ENCODE measurements at places on chromosomes 12 and 14.
A peak's percentile ranks its signal among the peaks of the same experiment; 100 is the strongest.

GRCh38 chr14:99664937-99665273 is 19.2 kb upstream of the CYP46A1 start:
- peaks cover 10% of the 10 kb centered on the region for H3K27me3 ChIP-seq
- no peak overlapping the region for H3K4me3 ChIP-seq
- no peak for DNase-seq
- H3K27ac ChIP-seq, result no peak overlapping the region

GRCh38 chr12:131012279-131013069 is 58.8 kb downstream of the ADGRD1 start:
- no peaks in the 10 kb centered on the region for H3K27me3 ChIP-seq
- H3K27ac ChIP-seq, result no peak overlapping the region
- H3K4me3 ChIP-seq, result no peak overlapping the region
- DNase-seq, result no peak
- no peaks in the 10 kb centered on the region for H3K36me3 ChIP-seq
- H3K4me1 ChIP-seq, result no peaks in the 10 kb centered on the region

DNA sequence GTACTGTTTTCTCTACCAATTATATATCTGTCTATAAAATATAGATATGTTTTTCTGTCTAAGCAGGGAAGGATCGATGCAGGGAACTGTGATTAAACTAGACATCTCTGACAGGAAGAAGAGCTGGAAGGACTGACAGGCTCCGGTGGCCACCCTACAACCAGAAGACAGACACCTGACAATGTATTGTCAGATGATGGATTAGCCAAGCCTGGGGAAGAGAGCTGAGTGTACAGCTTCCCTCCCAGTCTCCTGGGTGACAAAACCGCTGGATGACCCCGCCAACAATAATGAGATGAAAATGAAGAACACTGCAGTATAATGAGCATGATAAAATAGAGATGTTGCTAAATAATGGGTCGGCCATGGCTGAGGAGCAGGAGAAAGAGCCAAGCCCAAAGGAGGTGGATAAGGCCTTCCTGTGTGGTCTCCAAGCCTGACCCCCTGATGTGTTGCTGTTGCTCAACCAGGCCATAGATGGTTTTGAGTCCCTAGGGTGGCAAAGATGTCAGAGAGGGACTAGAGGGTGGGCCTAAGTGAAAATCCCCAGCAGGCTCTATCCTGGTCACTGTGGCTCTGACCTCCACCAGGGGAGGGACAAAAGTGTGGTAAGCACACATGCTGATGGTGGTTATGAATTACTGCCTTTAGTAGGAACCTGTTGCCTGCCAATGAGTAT is 28.2 kb downstream of the DHRS2 start:
- H3K27me3 ChIP-seq, result no peaks in the 10 kb centered on the region
- DNase-seq, result no peak
- no peak overlapping the region for H3K27ac ChIP-seq

- no peak overlapping the region for H3K27ac ChIP-seq
- peaks cover 6% of the 10 kb centered on the region for H3K4me1 ChIP-seq
- DNase-seq, result no peak
- H3K4me3 ChIP-seq, result no peak overlapping the region
Measured at GRCh38 chr14:23864861-23865260, 88.7 kb upstream of the DHRS4 start.

GRCh38 chr12:132561427-132562156 is 48.8 kb downstream of the LRCOL1 start:
- H3K27ac ChIP-seq, result no peak overlapping the region
- H3K27me3 ChIP-seq, result no peaks in the 10 kb centered on the region
- H3K4me1 ChIP-seq, result peaks cover 5% of the 10 kb centered on the region
- H3K36me3 ChIP-seq, result no peaks in the 10 kb centered on the region
- DNase-seq, result no peak
- no peak overlapping the region for H3K4me3 ChIP-seq

- no peak overlapping the region for H3K4me3 ChIP-seq
- H3K27ac ChIP-seq, result no peak overlapping the region
- no peaks in the 10 kb centered on the region for H3K4me1 ChIP-seq
Measured at GRCh38 chr12:111529424-111530368, 69.4 kb downstream of the ATXN2 start.

GRCh38 chr12:26821212-26821701 is 11.7 kb downstream of the ITPR2 start:
- H3K4me1 ChIP-seq, result peaks cover 28% of the 10 kb centered on the region
- peak overlapping the region; percentile 19 for H3K4me3 ChIP-seq
- H3K27ac ChIP-seq, result peak overlapping the region; percentile 75
- no peaks in the 10 kb centered on the region for H3K27me3 ChIP-seq
- no peaks in the 10 kb centered on the region for H3K36me3 ChIP-seq
- DNase-seq, result peak; percentile 69

DNA sequence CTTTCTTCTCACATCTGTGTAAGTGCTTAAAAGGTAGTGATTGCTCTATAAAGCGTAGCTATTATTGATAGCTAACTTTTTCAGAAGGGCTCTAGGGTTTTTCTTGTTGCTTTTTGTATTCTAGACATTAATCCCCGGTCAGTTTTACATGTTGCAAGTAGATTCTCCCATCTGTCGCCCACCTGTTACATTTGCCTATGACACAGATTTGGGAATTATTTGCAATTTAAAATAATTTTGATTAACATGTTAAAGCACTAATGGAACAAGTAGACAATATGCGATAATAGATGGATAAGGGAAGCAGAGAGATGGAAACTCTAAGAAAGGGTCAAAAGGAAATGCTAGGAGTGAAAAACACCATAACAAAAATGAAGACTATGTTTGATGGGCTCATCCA is 44.5 kb downstream of the DIO3 start:
- peaks cover 11% of the 10 kb centered on the region for H3K27me3 ChIP-seq
- no peak for DNase-seq
- H3K27ac ChIP-seq, result no peak overlapping the region

- no peaks in the 10 kb centered on the region for H3K27me3 ChIP-seq
- no peaks in the 10 kb centered on the region for H3K36me3 ChIP-seq
- H3K27ac ChIP-seq, result no peak overlapping the region
- no peak for DNase-seq
- H3K4me1 ChIP-seq, result no peaks in the 10 kb centered on the region
- H3K4me3 ChIP-seq, result no peak overlapping the region
Measured at GRCh38 chr14:89267656-89268055, 149.4 kb downstream of the FOXN3 start.

DNA sequence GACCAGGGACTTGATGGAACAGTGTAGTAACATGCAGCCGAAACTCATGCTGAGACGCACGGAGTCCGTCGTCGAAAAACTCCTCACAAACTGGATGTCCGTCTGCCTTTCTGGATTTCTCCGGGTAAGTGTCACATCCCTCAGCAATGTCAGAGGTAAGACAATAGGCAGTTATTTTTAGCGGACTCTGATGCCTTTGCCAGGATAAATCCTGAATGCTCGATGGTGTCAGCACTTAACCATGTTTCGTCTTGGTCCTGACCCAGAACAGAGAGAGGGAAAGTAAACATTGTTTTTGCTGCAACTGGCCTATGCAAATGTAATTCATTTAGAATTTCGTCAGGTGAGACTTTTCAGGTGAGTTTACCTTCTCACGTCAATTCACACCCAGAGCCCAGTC is 112.3 kb downstream of the PLXNC1 start:
- H3K4me3 ChIP-seq, result no peak overlapping the region
- no peaks in the 10 kb centered on the region for H3K4me1 ChIP-seq
- no peak for DNase-seq
- no peaks in the 10 kb centered on the region for H3K36me3 ChIP-seq
- no peak overlapping the region for H3K27ac ChIP-seq
- H3K27me3 ChIP-seq, result peaks cover 6% of the 10 kb centered on the region

- DNase-seq, result no peak
- no peaks in the 10 kb centered on the region for H3K36me3 ChIP-seq
- H3K27ac ChIP-seq, result no peak overlapping the region
- H3K4me1 ChIP-seq, result no peaks in the 10 kb centered on the region
- H3K27me3 ChIP-seq, result no peaks in the 10 kb centered on the region
Measured at GRCh38 chr14:21626491-21627230, 8.1 kb downstream of the OR10G2 start.

- H3K4me1 ChIP-seq, result no peaks in the 10 kb centered on the region
- H3K4me3 ChIP-seq, result no peak overlapping the region
- no peaks in the 10 kb centered on the region for H3K27me3 ChIP-seq
- no peak for DNase-seq
- no peaks in the 10 kb centered on the region for H3K36me3 ChIP-seq
- H3K27ac ChIP-seq, result no peak overlapping the region
Measured at GRCh38 chr12:41339784-41340183, 151.7 kb downstream of the PDZRN4 start.

- no peaks in the 10 kb centered on the region for H3K36me3 ChIP-seq
- no peak overlapping the region for H3K4me3 ChIP-seq
- H3K27me3 ChIP-seq, result peaks cover 2% of the 10 kb centered on the region
- no peaks in the 10 kb centered on the region for H3K4me1 ChIP-seq
Measured at GRCh38 chr12:65055859-65056258, 65.2 kb downstream of the WIF1 start.

- DNase-seq, result no peak
- H3K4me3 ChIP-seq, result no peak overlapping the region
- H3K27ac ChIP-seq, result no peak overlapping the region
- no peaks in the 10 kb centered on the region for H3K27me3 ChIP-seq
Measured at GRCh38 chr12:117119592-117120198, 20.5 kb upstream of the TESC start.

DNA sequence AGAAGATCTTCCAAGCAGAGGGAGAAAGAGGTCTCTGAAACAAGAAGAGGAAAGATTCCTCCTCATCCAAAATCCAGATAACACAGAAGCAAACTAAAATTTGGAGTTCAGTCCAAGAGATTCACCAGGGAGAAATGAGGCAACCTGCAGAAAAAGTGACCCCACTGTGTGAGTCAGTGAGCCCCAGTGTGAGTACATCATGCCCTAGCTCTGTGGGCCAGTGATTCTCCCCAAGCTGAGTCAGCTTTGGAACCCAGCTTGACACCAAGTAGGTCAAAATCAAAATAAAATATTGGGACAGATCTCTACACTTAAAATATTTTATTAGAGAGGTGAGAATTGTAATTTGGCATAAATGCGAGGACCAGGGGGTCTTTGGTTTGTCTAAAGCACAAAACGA is 17.2 kb downstream of the CLEC2B start:
- H3K27me3 ChIP-seq, result no peaks in the 10 kb centered on the region
- H3K27ac ChIP-seq, result no peak overlapping the region
- no peak overlapping the region for H3K4me3 ChIP-seq
- no peaks in the 10 kb centered on the region for H3K36me3 ChIP-seq

DNA sequence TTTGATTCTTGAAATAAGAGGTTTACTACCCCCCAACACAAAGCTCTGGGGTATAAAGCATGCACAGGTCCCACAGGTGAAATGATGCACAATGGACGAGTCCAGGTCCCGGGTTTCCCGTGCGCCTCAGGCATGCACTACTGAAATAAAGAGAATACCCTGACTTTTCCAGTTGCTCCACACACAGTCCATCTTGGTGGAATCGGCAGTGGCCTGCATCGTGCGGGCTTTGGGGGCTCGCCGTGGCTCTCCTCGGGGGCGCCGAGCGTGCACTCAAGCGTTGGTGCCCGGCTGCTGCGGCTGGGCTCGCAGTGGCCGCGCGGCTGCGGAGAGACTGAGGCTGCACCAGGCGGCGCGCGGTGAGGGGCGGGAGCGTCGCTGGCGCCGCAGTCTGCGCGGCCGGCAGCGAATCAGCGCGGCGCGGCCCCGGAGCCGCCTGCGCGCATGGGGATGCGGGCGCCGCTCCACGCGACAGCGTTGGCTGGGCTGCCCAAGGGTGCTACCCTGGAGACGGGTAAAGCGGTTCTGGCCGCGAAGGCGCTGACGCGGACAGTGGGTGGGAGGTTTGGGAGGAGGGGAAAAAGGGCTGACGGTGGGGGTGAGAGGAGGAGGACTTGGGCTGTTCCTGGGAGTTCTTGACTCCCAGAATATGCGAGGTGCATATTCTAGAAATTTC is 53.8 kb upstream of the CCDC175 start:
- no peak for DNase-seq
- no peaks in the 10 kb centered on the region for H3K4me1 ChIP-seq
- H3K4me3 ChIP-seq, result no peak overlapping the region
- peaks cover 16% of the 10 kb centered on the region for H3K27me3 ChIP-seq

- H3K4me3 ChIP-seq, result no peak within 1 kb of the TSS
Measured at GRCh38 chr12:663293-663871, at the start of gene NINJ2. NINJ2 (minus strand) TSS chr12:663445; CDS start chr12:663360, 85 bp downstream.

DNA sequence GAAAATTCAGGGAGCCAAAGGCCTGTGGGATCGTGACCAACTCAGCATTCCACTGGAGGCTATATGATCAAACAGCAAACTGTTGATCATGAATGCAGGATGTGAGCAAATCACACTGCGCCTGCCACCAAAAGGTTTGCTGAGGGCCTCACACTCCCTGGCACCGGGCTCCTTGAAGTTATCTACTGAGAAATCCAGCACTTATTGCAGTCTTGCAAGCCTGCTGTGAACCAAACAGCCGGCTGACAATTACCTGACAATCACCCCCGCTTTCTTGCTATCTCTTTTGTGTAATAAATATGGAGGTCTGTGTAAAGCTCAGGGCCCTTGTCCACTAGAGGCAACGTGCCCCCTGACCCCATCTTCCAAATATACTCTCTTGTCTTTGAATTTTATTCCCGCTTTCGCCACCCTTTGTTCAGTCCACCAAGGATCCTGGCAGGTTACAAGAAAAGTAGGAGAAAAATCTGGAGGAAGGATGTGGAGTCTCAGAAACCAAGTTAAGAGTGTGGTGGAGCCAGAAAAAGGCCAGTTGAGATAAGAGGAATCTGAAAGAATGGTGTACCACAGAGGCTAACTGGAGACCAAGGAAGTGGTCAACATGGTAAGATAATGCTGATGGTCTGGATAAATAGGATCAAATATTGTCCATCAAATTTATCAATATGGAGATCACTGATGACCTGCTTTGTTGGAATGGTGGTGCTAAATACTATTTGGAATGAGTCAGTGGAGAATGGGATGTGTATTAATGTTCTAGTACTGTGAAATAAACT is 229.2 kb downstream of the ALX1 start:
- no peaks in the 10 kb centered on the region for H3K27me3 ChIP-seq
- H3K36me3 ChIP-seq, result no peaks in the 10 kb centered on the region
- DNase-seq, result no peak
- H3K27ac ChIP-seq, result no peak overlapping the region
- H3K4me1 ChIP-seq, result no peaks in the 10 kb centered on the region
- no peak overlapping the region for H3K4me3 ChIP-seq

DNA sequence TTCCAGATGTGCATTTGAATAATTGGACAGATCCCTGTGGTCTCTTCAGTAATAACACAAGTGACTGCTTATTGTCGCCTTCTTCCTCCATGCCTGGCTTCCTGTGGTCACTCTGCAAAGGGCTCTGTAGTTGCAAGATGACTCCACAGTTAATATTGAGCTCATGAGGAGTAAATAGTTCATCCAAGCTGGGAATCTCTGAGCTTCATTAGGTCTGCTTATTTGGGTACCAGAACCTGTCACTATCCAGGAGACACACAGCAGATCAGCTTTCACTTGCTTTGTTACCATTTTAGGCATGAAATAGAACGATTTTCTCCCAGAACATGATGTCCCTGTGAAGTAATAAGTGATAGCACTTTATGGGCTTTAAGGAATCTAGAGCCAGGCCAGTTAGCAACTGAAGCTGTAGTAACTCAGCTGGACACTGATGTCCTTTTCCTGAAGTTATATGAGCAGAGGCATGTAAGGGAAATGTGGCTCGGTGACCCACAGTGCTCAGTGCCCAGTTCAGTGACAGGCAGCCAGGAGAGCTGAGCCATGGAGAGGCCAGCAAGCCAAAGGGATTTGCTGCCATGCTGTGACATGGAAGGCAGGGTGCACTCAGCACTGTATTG is 50.1 kb downstream of the CRADD start:
- no peak for DNase-seq
- H3K36me3 ChIP-seq, result no peaks in the 10 kb centered on the region
- H3K4me3 ChIP-seq, result no peak overlapping the region
- H3K27me3 ChIP-seq, result no peaks in the 10 kb centered on the region
- H3K4me1 ChIP-seq, result no peaks in the 10 kb centered on the region

Data from endothelial cell of umbilical vein (primary cell).